ENCODE measurements at places on chromosomes 7 and 10. TPM values are rescaled to one million over a fixed set of nuclear protein-coding genes. Genes with fewer than 3 reads are reported as not detected.

GRCh38 chr10:129844216-129844766 is 119.8 kb downstream of the EBF3 start:
- DNase-seq = no peak

DNA sequence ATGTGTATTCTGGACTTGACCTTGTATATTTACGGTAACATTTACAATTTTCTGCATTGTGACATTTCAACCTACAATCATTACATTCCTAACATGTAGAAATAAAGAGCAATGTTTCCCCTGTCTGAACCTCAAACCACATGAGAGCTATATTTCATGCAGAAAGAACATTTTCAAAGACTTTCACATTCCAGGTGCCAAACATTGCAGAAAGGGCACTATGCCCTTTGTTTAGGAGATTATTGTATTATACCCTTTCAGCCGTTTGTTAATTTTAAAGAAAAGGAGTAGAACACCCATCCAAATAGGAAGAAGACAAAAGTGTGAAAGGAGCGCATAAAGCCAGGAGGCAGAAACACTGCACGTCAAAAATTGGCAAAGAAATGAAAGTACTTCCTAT is 260.4 kb downstream of the RELN start:
- DNase-seq = no peak

GRM8 gene
- total RNA-seq = not detected

DNA sequence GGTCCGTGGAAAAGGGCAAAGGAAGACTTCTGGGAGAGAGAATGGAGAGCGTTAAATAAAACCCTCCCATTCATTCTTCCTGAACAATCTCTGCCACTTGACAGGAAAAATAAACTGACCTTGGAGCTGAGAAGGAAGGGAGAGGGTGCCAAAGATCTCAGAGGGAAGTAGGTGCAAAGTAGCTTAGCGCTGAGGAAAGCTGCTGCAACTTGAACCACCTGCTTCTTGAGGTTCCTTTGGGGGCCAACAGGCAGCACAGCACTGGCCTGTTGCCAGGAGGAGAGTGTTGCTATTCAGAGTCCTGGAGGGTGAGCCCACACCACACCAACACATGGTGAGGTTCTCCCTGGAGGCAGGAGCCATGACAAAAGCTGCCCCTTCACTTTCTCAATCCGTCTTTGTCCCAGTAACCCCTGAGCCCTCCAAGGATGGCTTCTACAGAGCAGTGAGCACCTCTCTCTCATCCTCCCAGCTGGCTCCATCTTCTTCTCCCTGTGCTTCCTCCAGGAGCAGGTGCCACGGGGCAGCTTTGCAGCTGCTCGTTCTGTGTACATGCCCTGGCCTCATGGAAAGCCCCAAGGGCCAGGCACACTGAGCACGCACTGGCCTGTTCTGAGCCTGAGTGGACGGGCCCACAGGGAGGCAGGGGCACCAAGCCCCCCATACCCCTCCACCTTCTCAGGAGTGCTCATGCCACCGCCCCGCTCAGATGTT is 101.3 kb downstream of the STRA8 start:
- DNase-seq = no peak

SLC16A9 gene
- 0.40 TPM for total RNA-seq

DNA sequence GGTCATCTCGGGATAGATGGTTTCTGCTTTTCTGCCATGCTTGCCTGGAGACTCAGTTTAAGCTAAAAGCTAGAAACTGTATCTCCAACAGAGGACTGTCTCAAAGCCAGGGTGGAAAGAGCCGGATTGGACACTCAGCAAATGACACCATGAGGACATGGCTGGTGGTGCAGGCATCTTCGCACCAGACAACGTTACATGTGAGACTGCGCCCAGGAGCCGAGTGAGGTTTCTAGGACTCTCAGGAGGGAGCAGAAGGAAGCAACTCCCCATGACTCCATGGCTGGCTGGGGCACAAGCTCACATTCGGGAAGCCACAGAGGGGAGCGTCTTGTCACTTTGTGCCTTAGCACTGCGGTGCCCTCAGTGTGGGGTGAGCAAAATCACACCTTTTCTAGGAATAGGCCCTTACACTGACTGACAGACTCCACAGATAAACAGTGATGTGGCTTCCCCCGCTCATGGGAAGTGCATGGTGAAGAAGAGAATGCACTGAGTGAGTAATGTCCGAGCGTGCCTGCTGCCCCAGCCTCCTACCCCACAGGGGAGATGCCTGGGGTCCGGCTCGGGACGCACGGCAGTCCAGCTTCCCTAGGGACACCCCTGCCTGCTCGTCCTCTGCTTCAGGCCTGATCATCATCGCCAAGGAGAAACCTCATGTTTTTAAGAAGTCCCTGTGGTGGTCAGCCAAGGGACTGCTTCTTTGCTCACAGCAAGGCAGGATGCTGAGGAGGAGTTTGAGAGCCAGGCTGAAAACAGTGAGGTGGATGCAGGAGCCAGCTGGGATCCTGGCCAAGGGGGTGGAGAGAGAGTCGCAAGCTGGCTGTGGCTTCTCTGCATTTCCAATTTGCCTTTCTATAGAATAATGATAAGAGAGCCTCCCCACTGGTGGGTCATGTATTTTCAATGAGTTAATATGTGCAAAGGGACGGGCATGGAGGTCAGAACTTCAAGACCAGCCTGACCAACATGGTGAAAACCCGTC is 52.2 kb upstream of the FXYD4 start:
- DNase-seq = no peak

CLDN4 gene
- 0.17 TPM for total RNA-seq

GRCh38 chr7:23607130-23607529 is 9.9 kb downstream of the CCDC126 start:
- DNase-seq = no peak

DNA sequence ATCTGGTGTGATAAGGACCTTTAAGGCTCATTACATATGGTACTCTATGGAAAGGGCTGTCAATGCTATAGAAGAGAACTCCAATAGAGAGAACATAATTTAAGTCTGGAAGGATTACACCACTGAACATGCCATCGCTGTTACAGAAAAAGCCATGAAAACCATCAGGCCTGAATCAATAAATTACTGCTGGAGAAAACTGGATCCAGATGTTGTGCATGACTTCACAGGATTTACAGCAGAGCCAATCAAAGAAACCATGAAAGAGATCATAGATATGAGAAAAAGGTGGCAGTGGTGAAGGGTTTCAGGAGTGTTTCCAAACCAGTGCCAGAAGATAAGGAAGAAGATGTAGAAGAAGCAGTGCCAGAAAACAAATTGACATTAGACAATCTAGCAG is 18.9 kb upstream of the GPR22 start:
- no peak for DNase-seq

GAD2 gene
- total RNA-seq = not detected

SYCE1 gene
- not detected for total RNA-seq

DNA sequence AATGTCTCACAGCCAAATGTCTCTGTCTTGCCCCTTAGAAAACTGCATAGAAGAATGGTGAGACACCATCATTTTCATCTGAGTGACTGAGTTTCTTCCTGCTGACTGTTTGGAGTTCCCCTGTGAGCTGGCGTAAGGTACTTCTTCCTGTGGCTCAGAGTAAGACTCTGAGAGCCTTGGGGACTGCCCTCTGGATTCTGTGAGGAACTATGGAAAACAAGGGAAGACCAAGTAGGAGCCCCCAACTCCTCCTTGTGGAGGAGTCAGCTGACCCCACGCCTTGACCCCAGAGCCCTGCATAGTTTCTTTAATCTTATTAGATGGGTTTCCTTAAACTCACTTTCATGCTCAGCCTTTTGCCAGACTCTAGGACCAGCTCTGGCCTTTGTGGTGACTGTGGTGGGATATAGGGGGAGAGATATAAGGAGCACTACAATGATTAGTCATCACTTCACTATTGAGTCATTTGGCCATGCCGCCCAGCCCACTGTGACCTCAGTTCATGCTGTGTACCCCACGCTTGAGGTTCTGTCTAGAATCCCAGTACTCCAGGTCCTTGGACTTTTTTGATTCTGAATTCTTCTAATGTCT is 51.8 kb upstream of the FAM133B start:
- DNase-seq = peak; percentile 84

GRCh38 chr7:112073530-112073929 is 132.7 kb downstream of the DOCK4 start:
- DNase-seq = no peak

NEBL gene
- not detected for total RNA-seq

DNA sequence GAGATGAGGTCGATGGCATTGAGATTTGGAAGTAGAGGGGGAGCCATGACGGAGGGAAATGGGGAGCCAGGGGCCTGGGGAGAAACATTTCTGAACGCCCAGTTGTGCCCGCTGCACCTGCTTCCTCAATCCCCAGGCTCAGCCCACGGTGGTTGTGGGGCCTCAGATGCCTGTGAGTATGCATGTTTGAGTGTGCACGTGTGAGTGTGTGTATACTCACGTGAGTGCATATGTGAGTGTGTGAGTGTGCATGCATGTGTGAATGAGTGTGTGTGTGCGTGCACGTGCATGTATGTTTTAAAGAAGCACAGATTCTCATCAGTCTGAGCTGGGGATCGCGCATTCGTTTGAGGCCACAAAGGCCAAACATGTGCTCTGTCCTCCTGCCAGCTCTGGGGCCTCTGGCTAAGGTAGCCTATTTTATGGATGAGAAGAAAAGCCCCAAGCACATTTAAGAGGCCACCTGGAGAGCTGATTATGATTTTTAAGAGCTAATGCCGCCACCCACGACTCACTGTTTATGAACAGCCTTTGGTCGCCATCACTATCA is 154.8 kb downstream of the ARHGAP12 start:
- no peak for DNase-seq

SYNPO2L gene
- total RNA-seq = not detected

DNA sequence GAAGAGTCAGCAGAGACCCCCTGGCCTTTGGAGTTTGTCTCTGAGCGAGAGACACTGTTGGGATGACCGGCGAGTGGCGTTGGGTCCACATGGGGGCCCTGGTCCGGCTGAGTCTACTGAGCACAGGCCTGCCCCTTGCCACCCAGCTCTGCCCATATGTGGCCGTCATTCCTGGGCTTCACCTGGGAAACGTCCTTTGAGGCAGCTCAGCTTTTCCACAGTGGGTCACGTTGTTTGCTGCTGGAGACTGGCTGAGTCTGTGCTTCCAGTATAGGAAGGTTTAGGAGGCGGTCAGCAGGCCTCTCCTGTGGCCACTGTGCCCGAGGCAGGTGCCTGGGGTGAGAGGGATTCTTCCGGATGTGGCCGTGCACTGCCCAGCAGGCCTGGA is 17.1 kb downstream of the ADAM8 start:
- no peak for DNase-seq

GRCh38 chr10:12372846-12373245 is 23.5 kb downstream of the CAMK1D start:
- no peak for DNase-seq

- DNase-seq = no peak
Measured at GRCh38 chr7:158244873-158245723, 342.5 kb downstream of the PTPRN2 start.

- no peak for DNase-seq
Measured at GRCh38 chr10:2139746-2140145, 402.4 kb upstream of the ADARB2 start.

- DNase-seq = peak; percentile 27
Measured at GRCh38 chr7:116955801-116956476, 2.6 kb downstream of the ST7 start.

GRCh38 chr10:119367841-119368549 is 160.6 kb downstream of the GRK5 start:
- DNase-seq = no peak

HOXA10 gene
- total RNA-seq = not detected

DNA sequence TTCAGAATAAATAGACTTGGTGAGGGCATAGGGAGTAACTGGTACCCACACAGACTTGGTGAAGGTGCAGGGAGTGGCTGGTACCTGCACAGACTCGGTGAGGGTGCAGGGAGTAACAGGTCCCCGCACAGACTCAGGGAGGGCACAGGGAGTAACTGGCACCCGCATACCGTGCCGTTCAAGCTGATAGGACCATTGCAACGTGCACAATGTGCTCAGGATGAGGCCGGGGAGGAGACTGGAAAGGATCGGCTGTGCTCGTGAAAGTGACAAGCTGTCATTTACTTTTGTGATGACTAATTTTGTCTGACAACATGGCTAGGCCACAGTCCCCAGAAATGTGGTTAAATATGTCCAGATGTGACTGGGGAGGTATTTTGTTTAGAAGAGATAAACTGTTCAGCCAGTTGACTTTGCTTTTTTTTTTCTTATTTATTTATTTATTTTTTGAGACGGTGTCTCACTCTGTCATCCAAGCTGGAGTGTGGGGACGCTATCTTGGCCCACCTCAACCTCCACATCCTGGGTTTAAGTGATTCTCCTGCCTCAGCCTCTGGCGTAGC is 76.2 kb upstream of the NMT2 start:
- peak; percentile 28 for DNase-seq

FAM237B gene
- not detected for total RNA-seq

DNA sequence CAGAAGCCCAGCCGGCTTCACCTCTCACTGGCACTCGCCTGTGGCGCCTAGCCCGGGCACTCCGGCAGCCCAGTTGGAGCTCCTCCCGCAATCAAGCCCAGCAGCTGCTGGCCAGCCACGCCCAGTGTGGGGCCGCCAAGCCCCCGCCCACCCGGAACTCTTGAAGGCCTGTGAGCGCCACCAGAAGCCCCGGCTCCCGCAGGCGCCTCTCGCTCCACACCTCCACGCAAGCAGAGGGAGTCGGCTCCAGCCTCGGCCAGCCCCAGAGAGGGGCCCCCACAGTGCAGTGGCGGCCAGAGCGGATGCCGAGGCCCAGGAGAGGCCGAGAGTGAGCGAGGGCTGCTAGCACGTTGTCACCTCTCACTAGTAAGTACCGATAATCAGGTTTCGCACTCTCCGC is 240.7 kb downstream of the TFEC start:
- no peak for DNase-seq

GRCh38 chr10:108663587-108663986 is 1259.7 kb downstream of the XPNPEP1 start:
- no peak for DNase-seq

- no peak for DNase-seq
Measured at GRCh38 chr7:129334473-129334872, 99.8 kb upstream of the STRIP2 start.

DNA sequence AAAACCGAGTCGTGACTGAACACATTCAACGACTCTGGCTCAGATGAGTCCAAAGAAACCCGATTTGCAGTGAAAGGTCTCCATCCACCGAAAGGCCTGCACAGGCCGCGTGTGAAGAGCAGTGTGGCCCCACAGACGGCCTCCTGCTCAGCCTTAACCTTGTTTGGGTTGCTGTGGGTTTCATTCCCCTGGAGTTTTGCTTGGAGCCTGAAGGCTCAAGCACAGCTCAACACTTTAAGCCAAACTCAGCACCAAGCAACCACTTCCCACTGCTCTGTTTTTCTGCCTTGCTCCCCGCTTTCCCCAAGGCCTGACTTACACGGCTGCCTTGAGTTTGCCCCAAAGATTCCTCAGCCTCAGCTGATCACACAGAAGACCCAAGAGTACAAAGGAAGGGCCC is 398.2 kb upstream of the NFE2L3 start:
- no peak for DNase-seq

ANKRD1 gene
- not detected for total RNA-seq

ZNF488 gene
- total RNA-seq = 0.38 TPM

GRCh38 chr10:84696610-84697009 is 368.2 kb downstream of the CCSER2 start:
- DNase-seq = no peak

GRCh38 chr10:80187465-80188409 is 17.6 kb downstream of the ANXA11 start:
- DNase-seq = peak; percentile 82
